ENCODE measurements at places on chromosomes 2 and 18. TPM values are rescaled to one million over a fixed set of nuclear protein-coding genes. Genes with fewer than 3 reads are reported as not detected.

DNA sequence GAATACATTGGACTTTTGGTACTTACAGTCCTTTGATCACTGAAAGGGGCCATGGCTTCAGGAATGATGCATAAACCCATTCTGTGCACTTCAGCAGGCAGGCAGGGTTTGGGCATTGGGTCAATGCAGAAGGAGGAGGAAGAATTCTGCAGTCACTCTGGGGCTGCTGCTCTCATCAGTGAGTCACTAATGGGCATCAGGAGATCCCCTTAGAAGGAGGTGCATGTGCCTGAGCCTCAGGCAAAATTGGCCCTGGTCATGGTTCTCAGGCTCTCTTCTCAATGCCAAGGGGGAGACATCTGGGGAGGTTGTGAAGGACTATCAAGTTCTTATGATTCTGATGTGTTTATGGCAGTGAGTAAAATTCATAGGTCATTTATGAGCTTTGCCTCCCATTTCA lies 52.0 kb upstream of the TNP1 start:
- no peak for DNase-seq

GRCh38 chr18:59360381-59360780 lies 1.3 kb upstream of the LMAN1 start:
- no peak for DNase-seq

- DNase-seq, result no peak
These were observed 27.8 kb upstream of the COL6A3 start for GRCh38 chr2:237441605-237442274.

GRCh38 chr2:27162151-27163121 lies 13.6 kb downstream of the TCF23 start:
- DNase-seq, result no peak

- DNase-seq, result no peak
These were observed 679.8 kb upstream of the NRXN1 start for GRCh38 chr2:51711766-51712165.

GRCh38 chr2:68318914-68319397 lies 793 bp downstream of the CNRIP1 start:
- no peak for DNase-seq

GRCh38 chr18:55018602-55019001 lies 59.3 kb upstream of the CCDC68 start:
- no peak for DNase-seq

DNA sequence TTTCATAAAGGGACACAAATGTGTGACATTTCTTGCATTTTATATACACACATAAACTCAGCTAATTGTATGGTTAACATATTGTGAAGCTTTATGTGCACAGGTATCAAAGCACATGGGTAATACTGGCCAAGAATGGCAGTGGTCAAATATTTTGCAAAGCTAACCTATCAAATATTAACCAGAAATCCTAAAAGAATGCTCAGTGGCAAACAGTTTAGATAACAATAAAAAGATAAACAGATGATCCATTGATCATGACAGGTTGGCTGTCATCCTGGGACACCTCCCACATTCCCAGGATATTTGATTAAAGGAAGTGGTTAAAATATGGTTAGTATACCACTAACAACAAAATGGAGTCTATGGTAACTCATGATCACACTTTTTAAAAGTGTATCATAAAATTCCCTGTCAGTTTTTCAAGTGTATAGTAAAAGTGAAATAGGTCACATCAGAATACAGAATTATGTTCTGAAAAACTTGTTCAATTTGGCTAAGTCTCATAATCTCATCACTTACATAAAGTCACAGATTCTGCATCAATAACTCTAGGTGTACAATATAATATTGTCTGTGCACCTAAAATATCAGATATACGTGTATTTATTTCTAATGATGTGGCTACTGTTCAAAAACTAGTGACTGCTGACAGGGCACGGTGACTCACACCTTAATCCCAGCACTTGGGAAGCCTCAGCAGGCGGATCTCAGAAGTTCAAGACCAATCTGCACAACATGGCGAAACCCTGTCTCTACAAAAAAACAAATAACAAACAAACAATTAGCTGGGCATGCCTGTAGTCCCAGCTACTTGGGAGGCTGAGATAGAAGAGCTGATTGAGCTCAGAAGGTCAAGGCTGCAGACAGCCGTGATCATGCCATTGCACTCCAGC lies 48.9 kb downstream of the CDH2 start:
- no peak for DNase-seq

- no peak for DNase-seq
These were observed 305.5 kb upstream of the HDAC4 start for GRCh38 chr2:239706367-239706766.

DNA sequence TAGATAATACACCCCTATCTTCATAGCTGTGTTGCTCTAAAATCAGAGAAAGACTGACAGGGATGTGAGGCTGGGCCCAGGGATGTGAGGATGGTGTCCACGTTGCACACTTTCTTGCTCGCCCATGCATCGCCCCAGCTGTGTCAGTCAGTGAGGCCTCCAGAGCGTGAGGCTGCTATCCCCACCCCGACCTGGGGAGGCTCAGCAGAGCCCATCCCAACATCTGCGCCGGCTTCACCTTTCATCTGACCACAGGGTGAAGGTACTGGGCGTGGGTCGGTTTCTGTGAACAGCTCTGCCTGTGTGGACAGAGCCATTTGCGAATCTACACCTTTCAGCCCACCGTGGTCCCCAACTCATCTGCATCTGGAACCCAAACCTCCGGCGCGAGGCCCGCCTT lies 255.7 kb downstream of the HDAC4 start:
- peak; percentile 73 for DNase-seq

DNA sequence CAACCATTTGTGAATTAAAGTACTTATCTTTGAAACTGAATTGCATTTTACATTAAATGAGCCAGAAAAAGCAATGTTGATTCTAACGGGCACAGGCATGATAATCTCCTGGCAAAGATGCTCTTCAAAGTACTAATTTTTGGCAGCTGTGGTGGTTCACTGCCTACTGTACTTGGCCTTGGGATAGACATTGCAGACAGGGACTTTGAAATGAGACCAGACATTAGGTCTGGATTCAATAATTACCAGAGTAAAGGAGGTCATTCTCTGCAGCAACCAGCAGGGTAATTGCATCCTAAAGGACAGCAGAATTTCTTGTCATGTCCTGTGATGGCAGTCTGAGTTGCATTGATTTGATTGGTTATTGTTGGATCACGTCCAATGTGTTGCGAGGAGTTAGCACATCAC lies 986.5 kb downstream of the TDRD15 start:
- peak; percentile 2 for DNase-seq

- no peak for DNase-seq
These were observed 612.0 kb downstream of the ARHGAP15 start for GRCh38 chr2:143741205-143741604.

DNA sequence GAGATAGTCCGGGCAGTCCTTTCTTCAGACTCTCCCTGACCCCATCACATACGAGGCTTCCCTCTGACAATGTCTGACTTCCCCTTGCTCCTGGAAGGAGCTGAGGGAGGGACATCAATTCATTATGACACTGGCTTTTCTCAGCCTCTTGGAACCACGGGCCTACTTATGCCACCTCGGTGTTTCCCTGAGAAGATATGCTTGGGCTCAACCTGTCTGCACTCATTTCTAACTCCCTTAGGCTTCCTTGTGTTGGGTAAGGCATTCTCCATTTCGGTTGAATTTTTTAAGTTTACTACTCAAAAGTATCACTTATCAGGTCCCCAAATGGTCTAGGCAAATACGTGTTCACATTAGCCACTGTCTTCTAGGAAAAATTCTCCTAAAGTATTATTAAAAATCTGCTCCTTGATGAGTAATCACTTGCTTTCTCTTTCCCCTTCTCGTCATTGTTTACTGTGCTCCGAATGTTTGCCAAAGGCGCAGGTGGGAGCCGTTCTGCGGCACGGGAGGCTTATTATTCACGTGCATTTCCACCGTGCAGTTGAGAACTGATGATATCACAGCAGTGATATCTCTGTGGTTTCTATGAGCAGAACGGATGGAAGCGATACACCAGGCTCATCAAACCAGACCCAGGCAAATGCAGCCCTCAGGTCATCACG lies 33.1 kb downstream of the ARL4C start:
- no peak for DNase-seq

GRCh38 chr2:74944987-74945787 lies 13.3 kb upstream of the POLE4 start:
- DNase-seq, result no peak

- DNase-seq, result no peak
These were observed 571.5 kb downstream of the STK39 start for GRCh38 chr2:167675906-167676305.

- peak; percentile 35 for DNase-seq
These were observed 2.8 kb upstream of the PPP4R3B start for GRCh38 chr2:55620123-55620779.

GRCh38 chr18:53946594-53946993 lies 277.9 kb downstream of the MBD2 start:
- DNase-seq, result no peak

DNA sequence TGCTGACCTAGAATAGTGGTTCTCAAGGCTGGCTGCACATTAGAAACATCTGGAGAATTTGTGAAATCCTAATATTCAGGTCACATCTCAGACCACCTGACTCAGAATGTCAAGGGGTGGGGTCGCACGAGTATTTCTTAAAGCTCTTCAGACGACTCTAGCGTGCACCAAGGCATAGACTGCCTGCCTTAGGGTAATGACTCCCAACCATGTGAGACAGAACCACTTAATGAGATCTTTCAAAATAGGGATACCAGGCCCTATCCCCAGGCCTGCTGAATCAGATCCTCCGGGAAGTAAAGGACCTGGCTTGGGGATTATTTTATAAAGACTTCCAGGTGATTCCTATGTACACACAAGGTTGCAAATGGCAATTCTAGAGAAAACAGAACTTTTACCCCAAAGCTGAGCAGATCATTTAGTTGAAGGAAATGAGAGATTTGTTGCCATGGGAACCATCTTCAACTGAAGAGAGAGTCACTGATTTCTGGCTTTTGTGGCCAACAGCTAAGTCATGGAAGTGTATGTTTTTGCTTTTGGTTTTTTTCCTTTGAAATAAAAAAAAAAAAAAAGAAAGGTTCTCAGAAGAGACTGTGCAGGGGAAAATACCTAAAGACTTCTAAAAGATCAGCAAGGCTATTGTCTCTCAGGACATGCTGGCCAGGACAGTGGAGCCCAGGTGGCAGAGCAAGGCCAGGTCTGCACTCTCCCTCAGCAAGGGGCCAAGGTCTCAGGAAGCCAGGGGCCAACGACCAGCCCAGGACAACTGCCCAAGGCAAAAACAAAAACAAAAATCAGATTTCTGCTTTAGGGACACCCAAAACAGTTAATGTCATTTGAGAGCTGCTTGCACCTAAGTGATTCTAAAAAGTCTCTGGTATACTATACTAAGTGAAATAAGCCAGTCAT lies 15.3 kb upstream of the LOXHD1 start:
- no peak for DNase-seq

DNA sequence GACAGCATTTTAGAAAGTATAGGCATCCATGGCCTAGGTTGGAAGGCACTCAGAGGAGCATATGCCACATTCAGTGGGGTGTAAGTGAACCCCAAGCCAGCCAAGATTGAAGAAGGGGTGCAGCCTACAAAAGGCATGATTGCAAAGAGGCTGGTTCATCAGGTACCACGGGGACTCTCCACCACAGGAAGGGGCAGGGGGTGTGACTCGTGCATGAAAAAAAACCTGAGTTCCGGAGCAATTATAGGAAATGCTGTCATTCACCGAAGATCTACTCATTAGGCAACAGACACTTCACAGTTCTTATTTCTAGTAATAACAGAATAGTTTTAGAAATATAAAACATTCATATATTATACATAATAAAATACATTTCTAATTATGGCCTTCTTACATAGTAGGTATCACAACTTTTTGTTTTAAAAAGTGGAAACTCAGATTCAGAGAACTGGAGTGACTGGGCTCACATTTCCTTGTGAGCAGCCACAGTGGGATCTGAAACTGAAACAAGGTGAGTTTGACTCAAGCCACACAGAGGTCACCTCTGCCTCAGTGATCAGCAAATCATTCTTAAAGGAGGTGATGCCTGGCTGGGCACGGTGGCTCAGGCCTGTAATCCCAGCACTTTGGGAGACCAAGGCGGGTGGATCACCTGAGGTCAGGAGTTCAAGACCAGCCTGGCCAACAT lies 188.4 kb upstream of the GYPC start:
- no peak for DNase-seq

GRCh38 chr2:236715077-236715476 lies 145.5 kb downstream of the ACKR3 start:
- DNase-seq, result no peak

DNA sequence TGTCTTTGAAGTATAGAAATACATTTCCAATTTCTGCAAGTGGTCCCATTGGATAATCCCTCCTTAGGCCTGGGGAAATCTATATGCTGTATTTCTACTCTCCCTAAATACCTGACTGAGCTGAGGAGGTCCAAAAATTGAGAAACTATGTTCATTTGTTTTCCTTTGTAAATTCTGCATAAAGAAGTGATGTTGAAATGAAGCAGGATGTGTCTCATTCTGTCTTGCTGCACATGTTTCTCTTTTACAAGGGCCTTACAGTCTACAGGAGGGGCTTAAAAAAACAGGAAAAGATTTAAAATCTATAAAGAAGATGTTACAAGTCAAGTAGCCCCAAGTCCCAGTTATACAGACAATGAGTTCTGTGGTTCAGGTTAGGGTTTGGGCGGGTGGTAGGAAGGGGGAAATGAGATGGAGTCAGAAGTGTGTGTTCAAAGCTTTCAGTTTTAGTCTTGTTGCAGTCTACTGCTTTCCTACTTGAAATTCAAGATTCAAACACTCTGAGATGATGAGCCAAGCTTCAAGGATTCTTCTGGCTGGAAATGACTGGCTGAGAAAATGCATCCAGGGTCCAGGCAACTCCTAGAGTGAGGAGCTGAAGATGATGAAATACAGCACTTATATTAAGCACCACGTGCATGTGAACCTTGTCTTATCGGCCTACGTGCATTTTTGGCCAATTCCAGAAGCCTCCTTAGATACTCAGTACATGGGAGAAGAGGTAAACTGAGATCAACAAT lies 146.3 kb upstream of the CELF4 start:
- DNase-seq, result no peak

GRCh38 chr2:20451761-20452499 lies 5.1 kb downstream of the RHOB start:
- DNase-seq, result no peak

DNA sequence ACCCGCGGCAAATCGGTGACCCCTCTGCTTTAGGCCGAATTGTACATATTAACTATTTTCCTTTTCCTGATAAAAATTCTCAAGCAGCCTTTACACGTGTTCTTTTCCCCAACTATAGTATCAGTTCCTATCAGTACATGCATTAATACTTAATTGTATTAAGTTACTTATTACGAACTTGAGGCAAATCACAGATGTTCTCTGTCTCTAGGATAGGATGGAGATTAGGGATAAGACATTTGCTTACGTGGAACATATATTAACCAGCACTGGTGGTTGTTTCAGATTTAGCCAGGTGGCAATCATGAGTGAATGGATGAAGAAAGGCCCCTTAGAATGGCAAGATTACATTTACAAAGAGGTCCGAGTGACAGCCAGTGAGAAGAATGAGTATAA lies 675 bp downstream of the GEMIN6 start:
- DNase-seq, result no peak

The XDH gene
- total RNA-seq, result 1.3 TPM

The ATIC gene
- total RNA-seq, result 41.0 TPM

The ADAM23 gene
- total RNA-seq, result 5.8 TPM

The RAX gene
- total RNA-seq, result not detected

The FAM228A gene
- 0.18 TPM for total RNA-seq

The SEPTIN10 gene
- 57.5 TPM for total RNA-seq

The PRKAG3 gene
- total RNA-seq, result not detected

The ITPRIPL1 gene
- total RNA-seq, result 8.8 TPM

The FTCDNL1 gene
- total RNA-seq, result 0.59 TPM

The FEV gene
- total RNA-seq, result not detected

The FOXD4L1 gene
- not detected for total RNA-seq
